ENCODE measurements at places on chromosomes 11 and 22.

DNA sequence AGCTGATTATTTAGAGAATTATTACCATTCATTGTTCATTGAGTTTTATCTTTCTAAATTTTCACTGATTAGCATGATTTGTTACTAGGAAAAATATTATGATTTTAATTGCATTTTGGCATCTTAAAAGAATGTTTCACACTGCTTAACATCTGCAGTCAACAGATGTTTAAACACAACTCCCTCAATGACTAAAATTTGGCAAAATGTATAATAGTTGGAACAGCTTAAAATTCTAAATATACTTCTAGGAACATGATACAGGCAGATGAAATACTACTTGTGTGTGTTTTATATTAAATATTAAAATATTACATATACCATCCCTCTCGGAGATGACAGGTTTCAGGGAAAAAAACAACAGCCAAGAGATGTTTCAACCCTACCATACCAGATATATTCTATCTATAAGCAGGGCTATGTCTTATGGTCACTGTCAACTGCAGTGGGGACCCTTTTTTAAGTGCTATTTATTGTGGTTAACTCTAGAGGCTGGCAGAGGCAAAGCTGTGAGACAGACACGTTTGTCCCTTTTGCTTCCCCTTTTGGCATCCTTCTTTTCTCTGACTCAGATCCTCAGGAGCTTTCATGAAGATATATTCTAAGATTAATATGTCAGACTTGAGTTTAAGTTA is 81.9 kb downstream of the BDNF start:
- DNase-seq: no peak

DNA sequence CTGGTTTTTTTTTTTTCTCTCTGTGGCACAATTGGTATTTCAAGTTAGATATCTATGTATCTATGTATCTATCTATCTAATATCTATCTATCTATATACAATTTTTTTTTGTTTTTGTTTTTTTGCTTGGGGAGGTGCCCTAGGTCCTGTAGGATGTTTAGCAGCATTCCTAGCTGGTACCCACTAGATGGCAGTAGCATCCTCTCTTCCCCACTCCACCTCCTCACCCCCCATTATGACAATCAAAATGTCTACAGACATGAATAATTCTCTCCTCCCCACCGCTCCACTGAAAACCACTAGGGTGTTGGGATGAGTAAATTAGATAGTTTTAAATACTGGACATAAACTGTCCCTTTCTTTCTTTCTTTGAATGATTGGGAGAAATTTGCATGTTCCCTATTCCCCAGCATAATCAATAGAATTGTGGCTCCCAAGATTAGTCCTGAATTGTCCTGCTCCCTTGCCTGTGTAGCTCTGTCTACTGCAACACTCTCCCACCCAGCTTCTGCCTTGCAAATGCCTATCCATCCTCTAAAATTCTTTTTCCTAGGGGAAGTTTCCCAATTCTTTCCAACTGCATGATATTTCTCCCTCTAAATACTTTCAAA is 1152.4 kb downstream of the LRRC4C start:
- no peak for DNase-seq

- DNase-seq: no peak
Observed at GRCh38 chr22:49437356-49437755, 390.3 kb downstream of the BRD1 start.

DNA sequence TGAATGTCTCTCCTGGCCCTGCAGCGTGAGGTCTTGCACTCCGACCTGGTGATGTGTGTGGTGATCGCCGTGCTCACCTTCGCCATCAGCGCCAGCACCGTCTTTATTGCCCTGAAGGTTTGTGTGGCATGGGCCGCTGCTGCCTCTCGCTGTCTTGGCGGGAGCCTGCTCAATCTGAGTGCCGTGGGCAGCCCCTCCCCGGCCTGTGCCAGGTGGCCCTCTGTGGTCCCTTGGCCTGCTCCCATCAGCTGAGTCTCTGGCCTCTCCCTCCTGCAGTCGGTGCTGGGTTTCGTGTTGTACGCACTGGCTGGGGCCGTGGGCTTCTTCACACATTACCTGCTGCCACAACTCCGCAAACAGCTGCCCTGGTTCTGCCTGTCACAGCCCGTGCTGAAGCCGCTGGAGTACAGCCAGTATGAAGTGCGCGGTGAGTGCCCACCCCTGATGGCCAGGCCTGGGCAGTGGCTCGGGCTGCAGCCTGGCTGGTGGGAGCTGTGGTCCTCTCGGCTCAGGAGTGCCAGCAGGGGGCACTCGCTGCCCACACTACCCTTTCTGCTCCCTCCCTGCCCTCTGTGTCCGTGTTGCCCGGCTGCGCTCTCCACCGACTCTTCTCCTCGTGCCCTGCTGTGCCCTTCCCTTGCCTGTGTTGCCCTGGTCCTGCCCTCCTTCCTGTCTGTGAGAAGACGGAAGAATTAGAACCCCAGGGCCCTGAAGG is 10.2 kb downstream of the PCNX3 start:
- DNase-seq: peak; percentile 72

GRCh38 chr22:43256976-43257545 is 70.1 kb upstream of the TTLL12 start:
- DNase-seq: no peak

GRCh38 chr22:34333285-34333684 is 413.0 kb upstream of the LARGE1 start:
- DNase-seq: no peak

- DNase-seq: no peak
Observed at GRCh38 chr11:62146476-62147200, 22.8 kb downstream of the INCENP start.

- no peak for DNase-seq
Observed at GRCh38 chr22:35630387-35630793, 13.3 kb upstream of the MB start.

DNA sequence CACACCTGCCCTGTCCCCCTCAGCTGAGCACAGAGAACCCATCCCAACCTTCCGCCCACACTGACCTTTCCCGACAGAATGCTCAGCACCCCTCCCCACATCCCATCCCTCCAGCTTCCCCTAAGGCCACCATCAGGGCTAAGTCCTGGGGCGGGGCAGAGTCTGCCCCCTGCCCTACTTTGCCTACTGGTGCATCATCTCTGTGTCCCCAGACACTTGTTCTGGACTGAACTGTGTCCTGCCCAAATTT is 109.8 kb downstream of the CTTN start:
- DNase-seq: no peak

DNA sequence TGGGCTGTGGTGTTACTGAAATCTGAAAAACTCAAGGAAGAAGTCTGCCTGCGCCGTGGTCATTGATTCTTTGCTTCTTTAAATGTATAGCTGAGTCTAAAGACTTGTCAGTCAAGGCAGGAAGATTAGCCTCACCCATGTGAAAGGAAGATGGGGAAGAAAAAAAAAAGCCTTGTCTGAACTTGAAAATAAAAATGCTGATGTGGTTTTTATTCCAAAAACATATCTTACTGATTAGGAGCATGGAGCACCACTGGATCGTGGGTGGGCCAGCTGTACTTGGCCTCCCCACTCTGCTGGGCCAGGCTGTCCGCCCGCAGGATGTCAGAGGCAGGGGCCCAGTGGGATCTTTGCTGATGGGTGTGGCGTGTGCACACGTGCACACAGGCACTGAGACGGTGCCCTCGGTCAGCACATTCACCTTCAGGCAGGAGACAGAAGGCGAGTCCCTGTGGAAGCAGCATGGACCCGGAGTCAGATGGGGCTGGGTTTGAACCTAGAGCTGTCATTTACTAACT is 111.9 kb downstream of the WNT7B start:
- DNase-seq: no peak

- peak; percentile 60 for DNase-seq
Observed at GRCh38 chr11:45146072-45147016, at the start of gene PRDM11. PRDM11 (plus strand) TSS chr11:45146639; CDS start chr11:45181767, 35,128 bp downstream.

- DNase-seq: no peak
Observed at GRCh38 chr11:15829312-15829711, 527.0 kb downstream of the SOX6 start.

- no peak for DNase-seq
Observed at GRCh38 chr22:48265000-48265625, 1502.7 kb downstream of the TBC1D22A start.

DNA sequence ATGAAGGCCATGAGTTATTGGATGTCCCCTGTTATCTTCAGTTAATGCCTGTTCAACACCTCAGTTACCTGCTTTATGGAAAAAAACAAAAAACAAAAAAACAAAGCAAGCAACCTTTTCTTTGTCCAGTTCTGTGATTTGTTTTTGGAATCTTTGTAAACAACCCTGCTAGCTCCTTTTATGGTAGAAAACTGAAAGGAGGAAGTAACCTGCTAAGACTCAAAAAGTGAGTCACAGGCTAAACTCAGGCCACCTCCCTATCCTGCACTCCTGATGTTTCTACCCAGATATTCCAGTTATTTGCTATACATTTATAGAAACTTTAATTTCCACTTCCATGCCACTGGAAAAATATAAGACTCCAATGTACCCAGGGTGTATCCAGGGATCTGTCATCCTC is 20.6 kb upstream of the TLCD5 start:
- DNase-seq: no peak

GRCh38 chr11:117437041-117437790 is 109.6 kb downstream of the CEP164 start:
- no peak for DNase-seq

DNA sequence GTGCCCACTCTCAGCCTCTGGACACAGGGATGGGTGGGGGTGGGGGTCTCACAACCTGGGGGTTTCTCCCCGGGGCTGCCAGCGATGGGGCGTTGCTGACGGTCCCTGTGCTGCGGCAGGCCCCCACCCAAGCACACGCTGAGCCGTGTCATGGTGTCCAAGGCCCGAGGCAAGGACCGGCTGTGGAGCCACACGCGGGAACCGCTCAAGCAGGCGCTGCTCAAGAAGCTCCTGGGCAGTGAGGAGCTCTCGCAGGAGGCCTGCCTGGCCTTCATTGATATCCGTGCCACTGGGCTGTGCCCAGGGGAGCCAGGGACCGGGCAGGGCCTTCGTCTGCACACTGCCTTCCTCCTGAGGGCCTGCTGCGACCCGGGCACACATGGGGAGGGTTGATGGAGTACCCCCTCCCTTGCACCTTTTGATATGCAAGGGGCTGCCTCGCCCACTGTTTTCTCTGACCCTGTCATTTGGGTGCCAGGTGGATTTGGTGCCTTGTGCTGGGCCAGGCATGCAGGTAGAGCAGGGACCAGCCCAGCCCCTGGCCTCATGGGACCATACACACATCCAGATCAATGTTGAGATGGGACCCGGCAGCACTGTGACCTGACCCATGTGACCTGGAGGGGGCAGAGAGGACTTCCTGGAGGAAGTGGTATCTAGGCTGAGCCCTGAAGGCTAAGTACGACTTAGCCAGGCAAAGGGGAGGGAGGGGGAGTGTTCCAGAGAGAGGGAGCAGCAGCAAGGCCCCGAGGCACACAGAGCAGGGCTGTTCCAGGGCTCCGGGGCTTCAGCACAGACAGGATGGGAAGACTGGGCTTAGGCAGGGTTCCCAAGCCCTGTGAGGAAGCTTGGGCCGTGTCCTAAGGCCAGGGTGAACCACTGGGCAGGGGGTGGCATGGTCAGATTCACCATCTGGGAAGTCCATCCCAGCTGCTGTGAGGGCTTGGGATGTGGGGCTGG is 75.2 kb downstream of the MYO7A start:
- no peak for DNase-seq

DNA sequence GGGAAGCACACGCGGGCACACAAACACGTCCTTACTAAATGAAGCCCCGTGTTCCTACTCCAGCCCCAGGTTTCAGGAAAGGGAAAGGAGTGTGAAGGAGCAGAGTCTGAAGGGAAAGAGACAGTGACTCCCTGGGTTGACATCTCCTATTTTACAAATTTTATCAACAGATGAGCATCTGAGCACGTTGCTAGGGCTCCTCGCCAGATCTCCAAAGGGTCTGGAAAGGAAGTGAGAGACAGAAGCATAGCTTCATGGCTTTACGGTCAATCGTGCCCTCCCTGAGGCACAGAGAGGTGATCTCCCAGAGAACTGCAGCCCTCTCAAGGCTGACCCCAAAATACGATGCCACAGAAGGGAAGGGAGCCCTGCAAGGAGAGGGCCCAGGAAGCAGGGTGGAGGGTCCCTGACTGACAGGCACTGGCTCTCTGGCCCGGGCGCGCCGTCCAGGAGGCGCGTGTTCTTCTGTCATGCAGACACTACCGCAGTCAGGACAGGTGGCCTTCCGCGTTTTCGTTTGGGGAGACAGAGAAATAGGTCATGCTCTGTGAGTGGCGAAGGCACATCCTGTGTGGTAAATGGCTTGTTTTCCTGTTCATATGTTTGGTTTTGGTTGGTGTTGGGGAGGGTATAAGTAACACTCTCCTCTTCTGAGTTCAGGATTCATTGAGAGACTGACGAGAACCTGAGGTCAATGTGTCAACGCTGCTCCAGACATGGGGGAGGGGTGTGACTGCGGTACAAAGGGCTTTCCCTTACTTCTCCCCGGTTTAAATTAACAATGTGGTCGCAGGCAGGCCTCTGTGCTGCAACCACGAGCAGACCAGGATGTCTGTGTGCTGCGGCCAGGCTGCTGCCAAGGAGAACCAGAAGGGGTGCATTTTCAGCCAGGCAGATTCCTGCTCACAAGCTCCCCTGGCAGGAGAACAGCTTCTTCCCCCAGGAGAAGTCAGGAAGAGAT is 813.3 kb downstream of the OPCML start:
- DNase-seq: peak; percentile 42

- no peak for DNase-seq
Observed at GRCh38 chr11:100404907-100405306, 282.2 kb upstream of the ARHGAP42 start.

DNA sequence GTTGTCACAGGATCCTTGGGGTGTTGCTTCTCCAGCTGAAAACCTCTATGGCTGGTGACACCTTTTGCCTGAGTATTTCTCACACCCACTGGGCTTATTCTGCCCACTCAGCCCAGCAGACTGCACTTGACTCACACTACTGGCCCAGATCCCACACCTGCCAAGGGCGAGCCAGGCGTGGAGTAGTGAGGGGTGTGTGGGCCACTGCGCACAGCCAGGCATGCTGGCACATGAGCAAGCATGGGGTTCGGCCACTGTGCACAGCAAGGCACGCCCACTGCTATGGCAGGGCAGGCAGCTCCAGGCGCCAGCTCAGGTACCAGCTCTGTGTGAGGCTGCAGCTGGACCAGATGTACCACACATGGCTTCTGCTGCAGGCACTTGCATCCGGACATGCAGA is 116.5 kb upstream of the MTNR1B start:
- no peak for DNase-seq

DNA sequence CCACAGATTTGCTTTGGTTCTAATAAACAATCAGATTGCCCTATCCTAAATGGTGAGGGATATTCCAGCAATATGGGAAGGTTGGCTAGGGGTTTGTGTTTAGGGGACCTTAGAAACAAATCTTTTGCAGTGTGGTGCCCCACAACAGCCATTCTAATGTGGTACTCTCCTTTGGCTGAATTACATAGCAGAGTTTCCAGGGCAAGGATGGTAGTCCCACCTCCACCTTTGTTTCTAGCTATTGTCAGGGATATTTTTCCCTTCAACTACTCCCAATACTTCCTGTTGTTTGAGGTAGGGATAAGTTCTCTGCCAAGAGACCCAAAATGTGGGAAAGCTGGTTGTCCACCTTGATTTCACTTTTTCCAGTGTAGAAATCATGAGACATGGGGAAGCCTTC is 494.7 kb upstream of the CHORDC1 start:
- no peak for DNase-seq

GRCh38 chr11:69860244-69860643 is 41.0 kb upstream of the FGF3 start:
- no peak for DNase-seq

All from CD4-positive, alpha-beta T cell treated with Interleukin-12 subunit alpha and Interleukin-12 subunit beta, for 1 hour (primary cell).